ENCODE measurements at places on chromosomes 1 and 21.
A peak's percentile ranks its signal among the peaks of the same experiment; 100 is the strongest.

DNA sequence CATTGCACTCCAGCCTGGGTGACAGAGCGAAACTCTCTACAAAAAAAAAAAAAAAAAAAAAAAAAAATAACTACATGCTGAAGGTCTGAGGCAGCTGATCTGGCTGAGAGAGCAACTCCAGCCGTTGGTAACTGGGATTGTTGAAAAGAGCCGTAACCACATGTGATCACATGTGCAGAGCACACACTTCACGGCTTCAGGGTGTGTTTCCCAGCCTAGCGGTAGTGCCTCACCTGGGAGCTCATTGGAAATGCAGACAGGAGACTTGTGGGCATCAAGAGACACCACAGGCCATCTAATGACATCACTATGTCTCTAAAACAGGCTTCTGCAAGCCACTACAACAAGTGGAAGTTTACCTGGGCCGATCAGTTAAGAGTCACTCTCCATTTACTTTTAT, 11.8 kb upstream of the OTUD7B start:
- no peak for DNase-seq

- no peak for DNase-seq
Observed at GRCh38 chr1:117136749-117137148, 15.2 kb upstream of the TRIM45 start.

- DNase-seq = no peak
Observed at GRCh38 chr1:24692351-24692980, 49.4 kb downstream of the SRRM1 start.

DNA sequence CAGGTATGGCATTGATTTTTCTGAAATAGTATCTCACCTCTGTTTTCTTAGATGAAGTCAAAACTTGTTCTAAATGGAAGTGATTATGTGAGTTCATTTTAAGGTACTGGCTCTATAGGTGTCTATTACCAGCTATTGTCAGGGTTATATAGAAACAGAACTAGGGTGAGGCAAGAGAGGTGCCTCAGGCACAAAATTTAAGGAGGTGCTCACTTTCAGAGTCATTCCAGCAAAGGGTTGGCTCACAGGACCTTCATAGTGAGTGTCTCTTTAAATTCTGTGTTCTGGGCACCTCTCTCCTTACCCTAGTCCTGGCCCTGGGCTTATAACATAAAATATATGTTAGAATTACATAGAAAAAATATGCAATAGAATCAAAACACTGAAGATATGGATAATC, 49.3 kb downstream of the KIAA0319L start:
- no peak for DNase-seq

DNA sequence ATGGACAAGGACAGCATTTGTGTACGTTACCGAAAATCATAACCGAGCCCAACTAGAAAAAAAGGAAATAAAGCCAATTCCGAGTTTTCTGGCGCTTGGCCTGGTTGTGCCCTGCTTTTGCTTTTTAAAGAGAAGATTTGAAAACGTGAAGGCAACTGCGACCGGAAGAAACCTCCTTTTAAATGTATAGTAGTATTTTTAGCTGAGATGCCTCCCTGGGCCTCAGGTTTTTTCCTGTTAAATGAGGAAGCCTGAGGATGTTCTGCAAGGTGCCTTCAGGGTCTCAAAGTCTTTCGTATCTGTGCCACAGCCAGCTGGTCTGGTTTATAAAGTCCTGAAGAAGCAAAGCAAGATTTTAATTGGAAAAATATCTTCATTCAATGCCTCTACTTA, 371 bp upstream of the ODF2L start:
- DNase-seq = peak; percentile 4

DNA sequence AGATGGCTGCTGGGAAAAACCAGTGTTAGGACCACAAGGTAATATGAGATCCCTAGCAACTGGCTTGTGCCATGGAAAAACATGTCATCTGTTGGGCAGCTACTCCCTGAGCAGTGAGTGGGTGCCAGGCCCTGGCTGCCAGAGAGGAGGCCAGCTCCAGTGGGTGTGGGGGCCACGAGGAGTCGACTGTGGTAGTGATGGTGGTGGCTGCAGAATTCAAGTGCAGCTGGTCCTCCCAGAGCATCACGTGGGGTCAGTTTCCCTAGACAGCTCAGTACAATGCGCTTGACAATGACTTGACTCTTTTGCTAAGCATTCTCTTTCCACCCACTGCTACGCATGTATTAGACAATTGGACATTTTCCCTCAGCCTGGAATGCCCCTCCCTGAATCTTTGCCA, 14.5 kb upstream of the CDC42 start:
- DNase-seq = no peak

DNA sequence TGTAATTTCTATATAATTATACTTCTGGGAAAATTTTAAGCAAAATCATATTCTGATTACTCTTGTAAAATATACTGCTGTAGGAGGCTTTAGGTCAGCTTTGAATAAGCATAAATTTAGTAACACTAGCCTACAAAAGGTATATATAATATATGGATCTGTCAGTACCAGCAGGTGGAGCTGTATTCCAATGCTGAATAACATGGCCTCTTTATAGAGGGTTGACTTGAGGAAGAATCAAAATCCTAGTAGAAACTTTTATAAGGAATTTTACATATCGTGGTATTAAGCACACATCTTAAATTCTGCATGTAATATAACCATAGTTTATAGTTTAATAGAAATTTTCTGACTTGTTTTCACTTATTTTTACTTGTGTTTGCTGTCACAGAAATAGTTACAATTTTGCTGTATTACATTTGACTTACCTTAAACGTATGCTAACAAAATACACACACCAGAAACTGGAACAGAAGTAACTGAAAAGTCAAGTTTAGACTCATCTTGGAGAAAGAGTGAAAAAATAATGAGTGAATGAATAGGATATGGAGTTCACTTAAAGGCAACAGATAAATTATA, 79.3 kb downstream of the HMCN1 start:
- DNase-seq = no peak
